Activated T-cell treated with anti-CD3 and anti-CD28 coated beads for 24 hours (primary cell): ENCODE measurements at places on chromosomes 3 and 15.

GRCh38 chr15:89325039-89325803 is 9.4 kb downstream of the POLG start:
- DNase-seq, result no peak

- no peak for DNase-seq
These were observed 66.2 kb upstream of the TSC22D2 start for GRCh38 chr3:150341891-150342290.

GRCh38 chr3:197546307-197547085 is 9.3 kb downstream of the BDH1 start:
- no peak for DNase-seq

DNA sequence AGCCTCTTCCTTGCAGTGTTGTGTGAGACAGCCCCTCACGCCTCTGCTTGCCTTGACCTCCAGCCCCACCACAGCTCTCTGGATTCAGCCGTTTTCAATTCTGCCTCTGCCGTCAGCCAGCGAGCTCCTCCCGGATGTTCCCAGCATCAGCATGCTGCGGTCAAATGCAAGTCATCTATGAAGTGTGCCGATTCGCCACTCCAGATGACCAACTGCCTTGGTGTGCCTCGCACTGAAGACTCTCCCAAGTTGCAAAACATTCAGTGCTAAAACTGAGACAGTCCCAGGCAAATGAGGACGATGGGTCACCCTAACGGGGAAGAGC is 30.6 kb upstream of the RASA2 start:
- no peak for DNase-seq

GRCh38 chr15:78841376-78841706 is 30.1 kb upstream of the ADAMTS7 start:
- no peak for DNase-seq

GRCh38 chr3:52874160-52874701 is 23.1 kb downstream of the STIMATE start:
- no peak for DNase-seq

DNA sequence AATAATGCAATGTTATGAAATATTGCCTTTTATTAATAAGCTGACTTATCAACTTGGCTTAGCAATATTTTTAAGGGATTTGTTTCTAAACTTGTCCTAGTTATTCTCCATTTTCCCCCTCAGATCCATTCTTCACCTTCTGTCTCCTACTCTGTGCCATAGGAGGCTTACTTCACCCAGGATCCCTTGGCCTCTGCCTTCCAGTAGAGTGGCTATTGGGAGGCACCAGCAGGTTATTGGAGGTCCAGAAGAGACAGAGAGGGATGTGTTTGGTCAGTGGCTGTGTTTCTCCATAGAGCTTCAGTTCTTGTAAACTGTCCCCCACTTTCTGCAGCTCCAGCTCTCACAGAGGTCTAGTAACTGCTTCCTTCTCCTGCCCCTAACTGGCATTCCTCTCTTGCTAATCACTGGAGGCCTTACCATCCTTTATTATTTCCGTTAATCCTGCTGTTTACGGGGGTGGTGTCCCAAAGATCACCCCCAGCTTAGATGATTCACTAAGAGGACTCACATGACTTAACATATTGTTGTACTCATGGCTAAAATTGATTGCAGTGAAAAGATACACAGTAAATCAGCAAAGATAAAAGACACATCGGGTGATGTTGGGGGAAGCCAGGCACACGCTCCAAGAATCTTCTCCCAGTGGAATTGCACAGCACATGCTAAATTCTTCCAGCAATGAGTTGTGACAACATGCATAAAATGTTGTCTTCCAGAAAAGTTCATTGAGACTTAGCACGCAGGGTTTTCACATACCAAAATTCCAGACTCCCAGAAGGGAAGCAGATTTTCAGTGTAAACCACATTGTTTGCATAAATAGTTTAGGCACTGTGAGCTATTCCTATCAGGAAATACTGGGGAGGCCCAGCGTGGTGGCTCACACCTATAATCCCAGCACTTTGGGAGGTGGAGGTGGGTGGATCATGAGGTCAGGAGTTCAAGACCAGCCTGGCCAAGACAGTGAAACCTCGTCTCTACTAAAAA is 67.5 kb downstream of the RPL22L1 start:
- no peak for DNase-seq

DNA sequence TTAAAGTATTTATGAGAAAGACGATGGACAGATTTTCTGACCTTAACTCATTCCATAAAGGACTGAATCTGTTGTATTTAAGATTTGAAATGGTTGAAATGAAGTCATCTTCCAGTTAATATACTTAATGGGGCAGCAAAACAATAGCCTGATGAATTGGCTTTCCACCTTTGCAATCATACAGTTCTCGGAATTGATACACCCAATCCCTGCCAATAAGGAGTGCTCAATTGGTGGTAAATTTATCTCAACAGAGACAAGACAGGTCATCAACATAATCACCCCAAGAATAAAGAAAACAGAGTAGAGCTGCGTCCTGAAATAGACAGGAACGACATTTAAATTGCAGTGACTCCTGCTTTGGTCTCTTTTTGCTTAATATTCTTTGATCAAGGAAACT is 11.2 kb downstream of the ANXA2 start:
- no peak for DNase-seq

- DNase-seq, result no peak
These were observed 26.1 kb downstream of the RASGRP1 start for GRCh38 chr15:38538328-38539007.

DNA sequence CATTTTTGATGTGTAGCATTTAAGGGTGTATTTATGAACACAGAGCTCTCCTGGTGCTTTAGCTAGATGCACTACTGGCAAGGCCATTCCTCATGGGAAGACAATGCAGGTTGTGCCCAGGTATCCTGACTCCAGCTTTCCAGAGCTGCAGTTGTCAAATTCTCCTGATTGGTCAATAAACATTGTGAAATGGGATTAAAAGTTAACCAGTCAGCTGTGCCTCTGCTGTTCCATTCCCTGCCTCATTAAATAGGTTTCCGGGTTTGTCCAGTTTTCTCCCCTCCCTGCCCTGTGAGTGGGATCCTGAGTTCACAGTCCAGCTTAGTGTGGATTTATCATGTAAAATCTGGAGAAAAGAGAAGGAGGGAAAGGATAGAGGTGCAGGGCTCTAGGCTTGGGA is 207.3 kb downstream of the SQOR start:
- DNase-seq, result no peak

DNA sequence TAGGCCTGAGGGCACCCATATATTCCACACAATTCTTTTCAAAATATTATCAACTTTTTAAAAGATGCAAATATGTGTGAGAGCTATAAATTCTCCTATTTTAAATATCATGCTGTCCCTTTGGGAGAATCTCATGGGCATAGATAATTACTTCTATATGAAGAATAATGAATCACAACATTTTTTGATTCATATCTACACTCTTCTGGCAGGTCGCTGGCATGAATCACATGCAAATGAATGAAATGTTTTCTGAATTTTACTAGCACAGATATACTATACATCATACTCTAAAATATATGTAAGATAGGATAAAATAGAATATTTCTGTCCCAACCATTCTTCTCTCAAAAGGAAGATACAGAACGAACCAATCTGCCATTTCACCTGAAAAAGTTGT is 277.7 kb upstream of the KCNH8 start:
- DNase-seq, result no peak

GRCh38 chr3:158159714-158160113 is 49.8 kb downstream of the RSRC1 start:
- no peak for DNase-seq

DNA sequence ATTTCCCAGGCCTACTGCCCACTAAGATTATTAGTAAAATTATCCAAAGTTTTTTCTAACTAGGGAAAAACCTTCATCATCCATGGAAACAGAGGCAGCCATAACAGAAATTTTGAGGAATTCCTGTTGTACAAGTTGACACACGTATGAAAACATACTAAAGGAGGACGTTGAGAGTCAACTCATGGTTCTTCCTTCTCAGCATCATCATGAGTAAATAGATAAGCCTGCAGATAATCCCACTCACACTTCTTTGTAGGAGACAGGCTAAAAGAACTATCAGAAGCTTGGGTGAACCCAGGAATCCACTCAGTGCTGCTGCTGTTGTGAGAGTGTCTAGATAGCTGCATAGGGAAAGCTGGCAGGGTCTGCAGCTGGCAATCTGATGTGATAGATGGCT is 694.8 kb upstream of the NR2F2 start:
- DNase-seq, result no peak

DNA sequence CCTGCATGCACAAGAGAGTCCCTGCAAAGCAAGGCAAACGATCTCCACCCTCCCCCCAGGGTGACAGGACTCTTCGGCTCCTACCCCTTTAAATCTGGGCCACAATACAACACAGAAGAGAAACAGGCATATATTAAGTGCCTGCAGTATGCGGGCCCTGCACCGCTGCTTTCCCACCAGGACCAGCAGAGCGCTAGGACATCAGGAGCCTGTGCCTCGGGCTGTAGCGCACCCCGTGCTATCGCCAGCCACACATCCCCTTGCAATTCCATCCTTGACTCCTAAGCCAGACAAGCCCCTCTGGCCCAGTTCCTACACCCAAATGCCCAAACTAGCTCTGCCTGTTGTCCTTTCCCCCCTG is 4.1 kb downstream of the GALNT15 start:
- DNase-seq, result no peak

DNA sequence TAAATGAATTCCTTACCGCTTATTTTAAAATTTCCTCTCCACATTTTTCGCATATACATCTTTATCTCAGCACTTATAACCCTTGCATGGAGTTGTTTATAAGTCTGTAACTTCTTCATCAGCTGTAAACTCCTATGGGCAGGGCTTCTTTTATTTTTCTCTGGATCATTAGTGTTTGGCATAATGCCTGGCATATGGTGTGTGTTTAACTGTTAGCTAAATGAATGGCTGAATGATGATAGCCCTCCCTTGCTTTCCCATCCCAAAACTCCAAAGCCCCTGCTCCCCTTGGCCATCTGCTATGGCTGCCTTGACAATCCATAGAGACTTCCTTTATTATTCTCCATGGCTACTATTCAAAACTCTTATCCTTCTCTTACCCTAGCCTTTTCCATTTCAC is 48.1 kb upstream of the SEMA6D start:
- no peak for DNase-seq

GRCh38 chr3:63976161-63976871 is 47.0 kb downstream of the PSMD6 start:
- DNase-seq, result no peak

- no peak for DNase-seq
These were observed 293.3 kb downstream of the MEX3B start for GRCh38 chr15:81752546-81752942.

DNA sequence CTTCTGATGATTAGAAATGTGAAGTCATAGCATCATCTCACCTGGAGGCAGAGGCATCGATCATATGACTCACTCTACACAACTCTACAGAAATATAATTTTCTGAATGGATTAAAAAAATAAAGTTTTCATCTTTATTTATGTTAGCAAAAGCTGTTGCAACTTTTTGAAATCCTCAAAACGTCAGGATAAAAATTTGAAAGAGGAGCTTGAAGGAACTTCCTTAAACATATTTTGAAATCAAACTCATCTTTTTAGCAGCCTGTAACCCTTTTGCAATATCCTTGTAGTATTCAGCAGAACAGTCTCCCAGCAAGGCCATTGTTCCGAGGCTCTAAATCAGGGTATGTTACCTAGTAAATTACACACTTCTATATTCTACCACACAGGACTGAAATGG is 985.4 kb downstream of the PLOD2 start:
- DNase-seq, result no peak

DNA sequence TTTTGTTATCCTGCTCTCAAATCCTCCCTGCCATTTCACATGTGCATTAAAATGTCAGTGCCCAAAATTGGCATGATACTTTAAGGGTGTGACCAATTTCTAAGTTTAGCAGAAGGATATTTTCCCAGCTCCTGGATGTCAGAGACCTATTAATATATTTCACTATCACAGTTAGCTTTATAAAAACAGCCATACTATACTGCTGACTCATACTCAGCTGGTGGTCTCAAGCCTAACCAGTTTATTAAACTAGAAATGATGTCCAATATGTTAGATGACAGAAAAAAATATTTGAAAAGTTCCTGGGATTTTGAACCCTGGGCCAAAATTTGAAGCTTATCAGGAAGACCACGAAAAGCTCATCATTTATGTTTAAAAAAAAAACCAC is 60.9 kb upstream of the ZNF280D start:
- no peak for DNase-seq

DNA sequence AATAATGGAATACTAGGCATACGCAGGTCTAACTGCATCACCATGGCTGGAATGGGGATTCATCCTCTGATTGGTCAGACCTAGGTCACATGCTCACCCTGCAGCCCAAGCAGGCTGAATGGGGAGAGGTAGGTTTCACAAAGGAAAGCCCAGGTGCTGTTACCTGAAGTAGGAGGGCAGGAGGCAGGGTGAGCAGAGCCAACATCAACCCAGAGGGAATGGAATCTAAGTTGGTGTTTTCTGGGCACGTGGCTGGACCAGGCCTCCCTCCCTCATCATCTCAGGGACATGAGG is 6.7 kb upstream of the H1-8 start:
- DNase-seq, result no peak
